Neural crest cell (in vitro differentiated cells): ENCODE measurements at places on chromosomes 4 and X.

GRCh38 chr4:148311526-148311925 lies 130.7 kb downstream of the NR3C2 start:
- H3K27me3 ChIP-seq: no peaks in the 10 kb centered on the region
- DNase-seq: no peak
- H3K4me3 ChIP-seq: no peak overlapping the region
- peaks cover 2% of the 10 kb centered on the region for H3K36me3 ChIP-seq

- H3K27ac ChIP-seq: no peak overlapping the region
- DNase-seq: no peak
- no peaks in the 10 kb centered on the region for H3K36me3 ChIP-seq
- H3K4me3 ChIP-seq: no peak overlapping the region
- no peaks in the 10 kb centered on the region for H3K27me3 ChIP-seq
Observed at GRCh38 chrX:127466211-127466610, 586.0 kb downstream of the ACTRT1 start.

DNA sequence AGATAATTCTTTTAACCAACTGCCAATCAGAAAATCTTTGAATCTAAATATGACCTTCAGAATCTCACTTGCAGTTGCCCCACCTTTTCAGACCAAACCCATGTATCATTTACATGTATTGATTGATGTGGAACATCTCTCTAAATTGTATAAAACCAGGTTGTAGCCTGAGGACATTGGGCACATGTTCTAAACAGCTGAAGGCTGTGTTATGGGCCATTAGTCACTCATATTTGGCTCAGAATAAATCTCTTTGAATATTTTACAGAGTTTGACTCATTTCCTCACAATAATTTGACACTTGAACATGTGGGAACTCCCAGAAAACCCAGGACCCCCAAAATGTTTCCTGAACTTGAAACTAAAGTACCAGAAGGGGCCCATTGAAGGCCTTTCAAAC lies 58.7 kb downstream of the UGT2B10 start:
- no peaks in the 10 kb centered on the region for H3K27me3 ChIP-seq
- DNase-seq: no peak
- no peaks in the 10 kb centered on the region for H3K36me3 ChIP-seq

DNA sequence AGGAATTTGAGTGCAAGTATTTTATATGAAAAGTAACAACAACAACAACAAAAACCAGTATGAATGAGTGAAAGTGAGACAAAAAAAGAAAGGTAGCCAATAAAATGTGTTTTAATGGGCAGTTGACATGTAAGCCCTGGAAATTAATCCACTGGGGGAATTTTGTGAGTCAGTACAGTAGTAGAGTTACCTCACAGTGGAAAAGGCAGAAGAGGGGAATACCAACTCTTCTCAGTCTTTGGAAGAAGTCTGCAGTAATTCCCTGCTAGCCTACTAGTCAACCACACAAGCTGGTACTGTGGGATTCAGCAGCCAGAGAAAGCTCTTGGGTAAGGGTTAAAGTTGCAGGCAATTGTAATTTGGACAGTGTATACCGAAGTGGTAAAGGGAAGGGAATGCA lies 76.3 kb upstream of the IL15 start:
- no peak overlapping the region for H3K27ac ChIP-seq
- no peaks in the 10 kb centered on the region for H3K36me3 ChIP-seq
- H3K4me1 ChIP-seq: no peaks in the 10 kb centered on the region
- DNase-seq: no peak

DNA sequence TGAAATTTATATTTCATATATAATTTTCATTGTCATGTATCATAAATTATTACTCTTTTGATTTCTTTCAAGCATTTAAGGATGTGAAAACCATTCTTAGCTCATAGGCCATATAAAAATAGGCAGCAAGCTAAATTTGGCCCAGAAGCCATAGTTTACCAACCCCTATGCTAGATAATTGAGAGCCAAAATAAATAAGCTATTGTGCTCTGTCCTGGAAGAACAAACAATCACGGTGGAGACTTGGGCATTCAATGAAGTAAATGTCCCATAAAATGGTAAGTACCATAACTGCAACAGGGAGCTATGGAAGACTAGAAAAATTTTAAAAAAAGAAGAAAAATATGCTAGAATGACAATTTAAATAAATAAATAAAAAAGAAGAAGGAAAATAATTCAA lies 60.9 kb upstream of the PACRGL start:
- no peaks in the 10 kb centered on the region for H3K27me3 ChIP-seq
- no peaks in the 10 kb centered on the region for H3K36me3 ChIP-seq
- no peak overlapping the region for H3K27ac ChIP-seq
- peaks cover under 1% of the 10 kb centered on the region for H3K4me1 ChIP-seq

DNA sequence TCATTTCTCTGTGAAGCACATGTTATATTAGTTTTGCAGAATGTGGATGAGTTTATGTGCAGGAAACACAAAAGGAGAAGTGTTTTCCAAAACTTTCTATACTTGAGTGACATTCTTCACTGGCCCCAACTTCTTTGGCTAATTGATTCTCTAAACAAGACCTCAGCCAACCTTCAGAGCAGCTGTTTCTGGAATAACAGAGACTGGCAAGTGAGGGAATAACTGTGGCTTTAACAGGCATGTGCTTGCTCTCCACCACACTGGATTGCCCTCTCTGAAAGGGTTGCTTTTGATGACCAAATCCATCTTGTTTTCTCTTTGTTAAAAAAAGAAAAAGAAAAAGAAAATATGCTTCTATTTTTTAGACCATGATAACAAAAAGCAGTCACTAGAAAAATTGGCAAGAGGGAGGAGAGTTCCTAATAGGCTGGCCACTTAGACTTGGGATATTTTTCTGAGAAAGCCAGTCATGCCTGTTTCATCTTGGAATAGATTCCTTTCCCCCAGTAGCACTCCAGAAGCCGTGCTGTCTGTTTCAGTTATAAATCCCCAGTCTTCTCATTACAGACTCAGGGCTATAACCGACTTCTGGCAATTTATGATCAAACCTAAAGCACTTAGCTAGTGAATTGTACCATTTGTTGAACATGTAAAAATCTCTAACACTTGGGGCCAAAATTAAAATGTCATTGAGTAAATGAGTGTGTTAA lies 295.0 kb upstream of the NR3C2 start:
- no peak for DNase-seq
- no peaks in the 10 kb centered on the region for H3K27me3 ChIP-seq
- no peak overlapping the region for H3K27ac ChIP-seq

- H3K4me1 ChIP-seq: no peaks in the 10 kb centered on the region
- H3K36me3 ChIP-seq: no peaks in the 10 kb centered on the region
- no peak overlapping the region for H3K4me3 ChIP-seq
- no peak overlapping the region for H3K27ac ChIP-seq
- no peaks in the 10 kb centered on the region for H3K27me3 ChIP-seq
Observed at GRCh38 chr4:126544276-126544675, 1088.5 kb upstream of the INTU start.

DNA sequence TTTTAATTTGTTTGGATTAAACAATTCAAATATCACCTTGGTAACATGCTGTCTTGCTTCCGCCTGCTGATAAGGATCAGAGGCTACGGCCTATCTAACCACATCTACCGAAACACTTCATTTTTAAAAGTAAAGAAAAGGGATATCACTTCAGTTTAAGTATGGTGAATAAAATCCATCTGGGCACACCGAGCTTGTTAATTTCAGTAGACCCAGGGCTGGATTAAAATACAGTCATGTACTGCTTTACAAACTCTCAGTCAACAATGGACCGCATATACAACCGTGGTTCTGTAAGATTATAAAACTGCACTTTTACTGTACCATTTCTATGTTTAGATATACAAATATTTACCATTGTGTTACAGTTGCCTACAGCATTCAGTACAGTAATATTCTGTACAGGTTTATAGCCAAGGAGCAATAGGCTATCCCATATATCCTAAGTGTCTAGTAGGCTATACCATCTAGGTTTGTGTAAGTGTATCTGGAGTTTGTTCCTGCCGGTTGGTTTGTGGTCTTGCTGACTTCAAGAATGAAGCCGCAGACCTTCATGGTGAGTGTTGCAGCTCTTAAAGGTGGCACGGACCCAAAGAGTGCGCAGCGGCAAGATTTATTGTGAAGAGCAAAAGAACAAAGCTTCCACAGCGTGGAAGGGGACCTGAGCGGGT lies 40.0 kb downstream of the SEPTIN11 start:
- no peak for DNase-seq
- no peaks in the 10 kb centered on the region for H3K27me3 ChIP-seq
- H3K36me3 ChIP-seq: peaks cover 15% of the 10 kb centered on the region
- H3K4me3 ChIP-seq: no peak overlapping the region
- H3K4me1 ChIP-seq: peaks cover 36% of the 10 kb centered on the region
- H3K27ac ChIP-seq: no peak overlapping the region

GRCh38 chrX:110402091-110402849 lies 43.6 kb downstream of the RTL9 start:
- H3K4me1 ChIP-seq: peaks cover 3% of the 10 kb centered on the region
- H3K27me3 ChIP-seq: no peaks in the 10 kb centered on the region
- no peaks in the 10 kb centered on the region for H3K36me3 ChIP-seq

- peak overlapping the region; percentile 83 for H3K4me3 ChIP-seq
- DNase-seq: no peak
- peaks cover 3% of the 10 kb centered on the region for H3K36me3 ChIP-seq
Observed at GRCh38 chrX:107448625-107448997, 841 bp upstream of the FRMPD3 start.

GRCh38 chr4:169144061-169144600 lies 126.6 kb downstream of the SH3RF1 start:
- no peak for DNase-seq
- H3K27ac ChIP-seq: no peak overlapping the region
- H3K4me3 ChIP-seq: no peak overlapping the region
- H3K36me3 ChIP-seq: peaks cover 6% of the 10 kb centered on the region
- peaks cover 4% of the 10 kb centered on the region for H3K4me1 ChIP-seq
- H3K27me3 ChIP-seq: no peaks in the 10 kb centered on the region

GRCh38 chrX:136639506-136640176 lies 8.3 kb upstream of the CD40LG start:
- DNase-seq: no peak
- H3K27me3 ChIP-seq: no peaks in the 10 kb centered on the region
- peaks cover 4% of the 10 kb centered on the region for H3K4me1 ChIP-seq
- H3K27ac ChIP-seq: no peak overlapping the region
- no peaks in the 10 kb centered on the region for H3K36me3 ChIP-seq

DNA sequence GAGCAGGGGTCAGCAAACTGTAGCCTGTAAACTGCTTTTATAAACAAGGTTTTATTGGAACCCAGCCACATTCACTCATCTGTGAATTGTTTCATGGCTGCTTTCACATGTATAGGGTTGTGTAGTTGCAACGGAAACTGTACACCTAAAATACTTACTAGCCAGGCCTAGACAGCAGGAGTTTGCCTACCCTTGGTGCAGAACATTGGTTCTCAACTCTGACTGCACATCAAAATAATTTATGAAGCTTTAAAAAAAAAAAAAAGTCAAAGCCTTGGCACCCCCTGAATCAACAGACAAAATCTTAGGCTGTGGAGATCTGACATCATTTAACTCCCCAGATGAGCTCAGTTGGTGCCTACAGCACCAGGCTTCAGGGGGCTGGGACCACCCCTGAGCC lies 27.8 kb downstream of the ADGRA3 start:
- H3K4me3 ChIP-seq: no peak overlapping the region
- H3K27me3 ChIP-seq: no peaks in the 10 kb centered on the region
- no peak overlapping the region for H3K27ac ChIP-seq

GRCh38 chrX:18075603-18076002 lies 145.1 kb downstream of the BEND2 start:
- no peak overlapping the region for H3K27ac ChIP-seq
- H3K27me3 ChIP-seq: no peaks in the 10 kb centered on the region
- no peak for DNase-seq
- no peaks in the 10 kb centered on the region for H3K4me1 ChIP-seq

- H3K27ac ChIP-seq: no peak overlapping the region
- DNase-seq: no peak
- peaks cover 21% of the 10 kb centered on the region for H3K4me1 ChIP-seq
- no peaks in the 10 kb centered on the region for H3K36me3 ChIP-seq
- H3K27me3 ChIP-seq: peaks cover 80% of the 10 kb centered on the region
Observed at GRCh38 chr4:110610940-110611831, 11.7 kb downstream of the PITX2 start.

DNA sequence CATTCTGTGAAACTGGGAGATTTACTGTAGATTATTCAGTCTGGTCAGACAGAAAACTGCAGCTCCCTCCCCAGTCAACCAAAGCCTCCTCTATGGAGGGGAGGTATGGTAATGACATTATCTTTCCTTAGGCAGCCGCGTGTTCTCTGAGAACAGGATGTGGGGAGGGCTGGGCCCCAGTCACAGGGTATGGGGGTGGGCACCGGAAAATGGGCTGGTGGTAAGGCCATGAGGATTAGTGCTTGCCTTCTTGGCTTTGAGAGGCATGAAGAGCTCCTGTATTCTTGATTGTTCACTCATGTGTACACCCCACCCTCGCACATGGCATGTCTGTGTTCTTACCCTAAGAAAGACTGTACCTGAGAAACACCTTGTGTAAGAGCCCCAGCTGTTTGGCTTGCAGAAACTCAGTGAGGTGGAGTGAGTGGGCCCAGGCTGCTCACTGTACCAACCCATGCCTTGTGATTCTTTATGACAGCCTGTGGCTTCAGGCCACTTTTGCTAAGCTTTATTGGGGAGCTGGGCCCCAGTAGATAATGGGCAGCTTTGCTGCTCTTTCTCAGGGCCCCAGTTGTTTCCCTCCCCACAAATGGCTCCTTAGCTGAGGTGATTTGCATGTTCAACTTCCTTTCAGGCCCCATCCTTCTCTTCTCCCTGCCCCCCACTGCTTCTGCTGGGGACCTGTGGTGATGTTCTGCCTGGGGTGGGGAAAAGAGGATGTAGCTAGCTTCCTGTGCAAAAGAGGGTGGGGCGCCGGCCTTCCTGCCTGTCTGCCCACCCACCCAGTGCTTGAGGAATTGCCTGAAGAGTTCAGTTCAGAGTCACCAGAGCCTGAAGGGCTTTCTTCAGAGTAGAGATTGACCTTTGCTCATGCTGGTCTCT lies 30.7 kb downstream of the MSN start:
- peak overlapping the region; percentile 57 for H3K4me3 ChIP-seq
- H3K36me3 ChIP-seq: peaks cover 2% of the 10 kb centered on the region
- H3K27me3 ChIP-seq: no peaks in the 10 kb centered on the region
- peaks cover 36% of the 10 kb centered on the region for H3K4me1 ChIP-seq
- peak overlapping the region; percentile 43 for H3K27ac ChIP-seq

GRCh38 chrX:482192-482701 lies 95.5 kb upstream of the PPP2R3B start:
- H3K27me3 ChIP-seq: peaks cover 21% of the 10 kb centered on the region
- DNase-seq: no peak
- H3K36me3 ChIP-seq: no peaks in the 10 kb centered on the region
- no peak overlapping the region for H3K27ac ChIP-seq
- H3K4me1 ChIP-seq: peaks cover under 1% of the 10 kb centered on the region
- H3K4me3 ChIP-seq: no peak overlapping the region

- no peak overlapping the region for H3K4me3 ChIP-seq
- H3K4me1 ChIP-seq: no peaks in the 10 kb centered on the region
- DNase-seq: no peak
Observed at GRCh38 chr4:139144161-139144859, 32.7 kb downstream of the ELF2 start.

DNA sequence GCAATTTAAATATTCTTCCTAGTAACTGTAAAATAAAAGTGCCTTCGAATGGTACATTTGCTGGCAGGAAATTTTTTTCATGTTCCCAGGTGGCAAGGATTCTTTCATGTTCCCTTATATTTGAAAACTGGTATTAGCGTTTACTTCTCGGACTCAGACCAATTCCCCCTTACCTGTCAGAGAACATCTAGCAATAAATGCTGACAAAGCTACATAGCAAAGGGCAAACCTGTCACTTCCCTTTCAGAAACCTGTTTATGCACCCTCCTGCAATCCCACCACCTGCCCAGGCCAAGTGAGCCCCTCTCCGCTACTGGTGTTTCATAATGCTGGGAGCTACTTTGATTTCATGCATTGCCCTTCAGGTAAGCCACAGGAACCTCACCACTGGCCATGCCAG lies 98.2 kb downstream of the HPRT1 start:
- H3K27me3 ChIP-seq: peaks cover 7% of the 10 kb centered on the region
- H3K27ac ChIP-seq: no peak overlapping the region
- H3K4me1 ChIP-seq: peaks cover 11% of the 10 kb centered on the region
